ENCODE measurements at places on chromosomes 6 and 20.

GRCh38 chr20:34538671-34539123, 19.8 kb upstream of the MAP1LC3A start:
- peak; percentile 39 for DNase-seq

DNA sequence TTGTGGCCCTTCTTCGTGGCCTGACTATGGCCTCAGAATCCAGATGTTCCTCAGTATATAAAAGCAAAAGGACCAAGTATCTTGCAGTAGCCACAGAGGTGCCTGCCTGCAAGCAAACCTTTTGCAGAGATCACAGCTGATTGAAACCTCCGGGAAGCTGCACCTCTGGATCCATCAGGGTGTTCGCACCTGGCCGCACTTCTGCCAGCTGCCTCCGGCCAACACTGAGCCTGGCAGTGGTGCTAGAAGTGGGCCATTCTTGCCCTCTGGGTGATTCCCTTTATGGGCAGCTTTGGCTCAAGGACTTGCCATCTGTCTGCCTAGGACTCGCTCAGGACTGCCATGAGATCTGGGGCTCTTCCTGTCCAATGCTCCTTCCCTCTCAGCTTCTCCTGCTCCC, 214.6 kb upstream of the ECI2 start:
- DNase-seq = no peak

- DNase-seq = no peak
Measured at GRCh38 chr20:8798505-8798904, 270.4 kb upstream of the PLCB4 start.

- DNase-seq = no peak
Measured at GRCh38 chr6:107360476-107360875, 98.9 kb downstream of the PDSS2 start.

- DNase-seq = no peak
Measured at GRCh38 chr6:74964871-74965441, 240.9 kb downstream of the COL12A1 start.

GRCh38 chr6:48377115-48377514, 266.1 kb upstream of the PTCHD4 start:
- no peak for DNase-seq

DNA sequence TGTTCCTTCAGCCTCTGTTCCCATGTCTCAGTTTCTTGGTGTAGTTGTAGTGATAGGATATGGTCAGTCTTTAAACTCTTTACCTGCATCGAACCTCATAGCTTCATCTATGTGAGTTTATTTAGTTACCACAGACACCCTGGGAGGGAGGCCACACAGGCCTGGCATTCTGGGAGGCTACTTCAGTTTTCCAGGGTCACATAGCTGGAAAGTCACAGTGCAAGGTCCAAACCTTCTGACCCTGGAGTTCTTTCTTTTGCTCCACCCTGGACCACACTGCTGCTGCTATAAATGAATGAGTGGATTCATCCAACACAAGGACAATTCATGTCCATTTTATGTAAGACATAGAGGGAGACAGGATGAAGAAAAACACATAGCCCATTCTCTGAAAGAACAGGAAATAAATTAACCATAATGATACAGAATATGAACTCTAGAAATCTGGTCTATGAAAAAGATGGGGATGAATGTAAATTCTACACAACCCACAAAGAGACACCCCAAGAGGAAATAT, 60.8 kb downstream of the LAMA4 start:
- DNase-seq = no peak

DNA sequence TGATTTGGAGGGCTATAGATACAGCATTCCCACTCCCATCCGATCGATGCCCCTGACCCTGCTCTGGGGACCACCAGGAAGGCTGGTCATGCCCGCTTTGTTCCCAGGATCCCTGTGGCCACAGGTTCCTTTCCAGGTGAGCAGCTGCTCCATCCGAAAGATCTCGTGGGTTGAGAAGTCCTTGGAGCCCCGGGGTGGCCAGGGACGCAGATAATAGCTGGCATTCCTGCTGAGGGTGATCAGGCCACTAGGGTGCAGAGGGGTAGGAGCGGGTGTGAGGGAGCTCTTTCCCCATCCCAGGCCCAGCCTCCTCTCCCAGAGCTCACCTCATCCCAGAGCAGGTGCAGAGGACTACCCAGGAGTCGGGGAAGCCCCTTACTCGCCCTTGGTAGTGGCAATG, 7.4 kb downstream of the ADAM33 start:
- DNase-seq = no peak

GRCh38 chr20:40687384-40688128, 1.5 kb downstream of the MAFB start:
- DNase-seq = no peak

- DNase-seq = no peak
Measured at GRCh38 chr20:59784365-59784764, 149.1 kb downstream of the SYCP2 start.

DNA sequence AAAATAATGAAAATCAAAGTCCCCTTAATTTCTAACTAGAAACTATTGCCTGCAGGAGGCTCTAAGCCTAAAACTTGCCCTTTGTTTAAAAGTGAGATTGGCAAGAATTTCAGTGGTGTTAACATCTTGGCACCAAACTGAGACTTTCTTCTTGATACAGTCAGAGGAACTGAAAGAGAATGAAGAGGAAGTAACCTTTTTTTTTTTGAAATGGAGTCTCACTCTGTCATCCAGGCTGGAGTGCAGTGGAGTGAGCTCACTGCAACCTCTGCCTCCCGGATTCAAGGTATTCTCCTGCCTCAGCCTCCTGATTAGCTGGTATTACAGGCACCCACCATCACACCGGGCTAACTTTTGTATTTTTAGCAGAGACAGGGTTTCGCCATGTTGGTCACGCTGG, 3.6 kb downstream of the DOP1A start:
- no peak for DNase-seq

GRCh38 chr6:145489583-145489982, 245.7 kb downstream of the EPM2A start:
- DNase-seq = no peak

GRCh38 chr6:131687022-131687421, 14.2 kb downstream of the OR2A4 start:
- no peak for DNase-seq

GRCh38 chr6:161368514-161368913, 94.7 kb upstream of the AGPAT4 start:
- no peak for DNase-seq

DNA sequence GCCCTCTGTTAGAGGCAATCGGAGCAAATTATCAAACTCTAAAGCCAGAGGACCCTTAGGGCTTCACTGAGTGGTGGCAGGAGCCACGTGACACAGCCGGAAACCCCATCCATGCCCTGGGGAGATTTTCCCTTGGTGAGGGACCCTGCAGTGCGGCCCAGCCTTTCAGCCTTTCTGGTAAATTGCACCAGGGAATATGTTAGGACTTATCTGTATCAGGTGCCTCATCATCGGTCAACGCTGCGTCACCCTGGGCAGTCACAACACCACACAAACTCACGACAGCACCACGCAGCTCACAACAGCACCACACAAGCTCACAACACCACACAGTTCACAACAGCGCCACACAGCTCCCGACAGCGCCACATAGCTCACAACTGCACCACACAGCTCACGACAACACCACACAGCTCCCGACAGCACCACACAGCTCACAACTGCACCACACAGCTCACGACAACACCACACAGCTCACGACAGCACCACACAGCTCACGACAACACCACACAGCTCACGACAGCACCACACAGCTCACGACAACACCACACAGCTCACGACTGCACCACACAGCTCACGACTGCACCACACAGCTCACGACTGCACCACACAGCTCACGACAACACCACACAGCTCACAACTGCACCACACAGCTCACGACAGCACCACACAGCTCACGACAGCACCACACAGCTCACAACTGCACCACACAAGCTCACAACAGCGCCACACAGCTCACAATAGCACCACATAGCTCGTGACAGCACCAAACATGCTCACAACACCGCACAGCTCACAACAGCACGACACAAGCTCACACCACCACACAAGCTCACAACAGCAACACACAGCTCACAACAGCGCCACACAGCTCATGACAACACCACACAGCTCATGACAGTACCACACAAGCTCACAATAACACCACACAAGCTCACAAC, 199.0 kb downstream of the DLL1 start:
- DNase-seq = no peak

DNA sequence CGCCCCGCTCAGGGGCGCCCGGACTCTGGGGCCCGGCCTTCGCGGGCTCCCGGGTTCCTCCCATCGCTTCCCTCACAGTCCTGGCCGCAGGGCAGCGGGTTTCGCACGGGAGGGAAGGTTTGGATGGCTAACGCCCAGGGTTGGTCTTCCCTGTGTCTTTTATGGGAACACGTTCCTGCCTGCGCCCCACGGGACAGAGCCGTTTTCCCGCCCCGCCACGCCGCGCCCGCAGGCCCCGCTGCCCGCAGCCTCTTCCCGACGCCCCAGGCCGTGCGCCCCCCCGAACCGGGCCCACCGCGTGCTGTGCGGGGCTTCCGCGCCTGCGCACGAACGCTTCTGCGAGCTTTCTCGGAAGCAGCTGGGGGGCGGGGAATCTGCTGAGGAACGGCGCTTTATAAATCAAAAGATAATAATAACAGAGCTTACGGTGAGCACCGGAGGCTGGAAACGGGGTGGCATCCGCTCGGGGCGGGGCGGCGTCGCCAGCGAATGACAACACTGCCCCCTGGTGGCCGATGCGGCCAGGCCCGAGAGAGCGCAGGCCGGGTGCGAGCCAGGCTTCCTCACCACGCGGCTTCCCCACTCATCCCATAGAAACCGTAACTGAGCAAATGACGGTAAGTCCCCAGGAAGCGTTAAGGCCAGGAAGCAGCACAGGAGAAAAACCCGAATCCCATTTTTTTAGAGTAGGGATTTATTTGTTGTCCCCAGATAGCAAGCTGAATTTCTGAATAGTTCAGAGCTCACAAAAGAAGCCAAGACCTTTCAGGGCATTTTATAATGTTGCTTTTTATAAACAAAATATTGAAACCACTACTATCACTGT, 116.4 kb downstream of the MYLK4 start:
- DNase-seq = peak; percentile 68

DNA sequence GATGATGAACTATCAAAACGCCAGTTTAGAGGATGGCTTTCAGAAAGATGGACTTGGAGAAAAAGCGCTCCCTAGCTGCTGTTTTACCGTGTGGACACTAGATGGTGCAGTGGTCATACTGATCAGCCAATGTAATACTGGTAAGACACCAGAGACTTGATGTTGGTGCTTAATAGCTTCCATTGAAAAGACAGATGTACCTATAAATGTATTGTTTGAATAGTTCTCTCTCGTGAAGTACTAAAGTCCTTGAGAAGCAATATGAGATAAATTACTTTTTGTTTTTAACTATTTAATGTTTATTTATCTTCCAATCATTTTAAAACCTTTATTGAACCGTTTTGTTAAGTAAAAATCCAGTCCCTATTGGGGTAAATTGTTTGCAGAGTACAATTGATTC, 63.9 kb upstream of the FUCA2 start:
- DNase-seq = peak; percentile 26

GRCh38 chr6:13624871-13625288, 9.7 kb downstream of the NOL7 start:
- no peak for DNase-seq

DNA sequence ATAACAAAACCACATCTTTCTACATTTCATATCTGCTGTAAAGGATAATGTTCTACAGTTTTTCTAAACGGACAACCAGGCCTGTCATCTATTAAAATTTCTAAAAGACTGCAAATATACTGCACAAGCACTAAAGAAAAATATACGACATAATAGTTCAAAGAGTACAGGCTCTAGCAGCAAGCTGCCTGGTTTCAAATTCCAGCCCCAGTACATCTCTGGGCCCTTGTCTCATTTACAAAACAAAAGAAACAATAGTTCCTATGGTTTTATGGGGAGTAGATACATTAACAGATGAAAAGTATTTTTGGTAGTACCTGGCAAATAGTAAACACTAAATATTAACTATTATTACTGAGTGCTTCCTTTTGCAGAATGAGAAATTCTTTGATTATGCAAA, 24.1 kb downstream of the DEK start:
- DNase-seq = no peak

- DNase-seq = no peak
Measured at GRCh38 chr6:161917645-161918044, 643.8 kb upstream of the AGPAT4 start.
